Aorta (tissue), 5 donors: ENCODE measurements at places on chromosomes 4 and X. TPM values are rescaled to one million over a fixed set of nuclear protein-coding genes. Genes with fewer than 3 reads are reported as not detected.

DNA sequence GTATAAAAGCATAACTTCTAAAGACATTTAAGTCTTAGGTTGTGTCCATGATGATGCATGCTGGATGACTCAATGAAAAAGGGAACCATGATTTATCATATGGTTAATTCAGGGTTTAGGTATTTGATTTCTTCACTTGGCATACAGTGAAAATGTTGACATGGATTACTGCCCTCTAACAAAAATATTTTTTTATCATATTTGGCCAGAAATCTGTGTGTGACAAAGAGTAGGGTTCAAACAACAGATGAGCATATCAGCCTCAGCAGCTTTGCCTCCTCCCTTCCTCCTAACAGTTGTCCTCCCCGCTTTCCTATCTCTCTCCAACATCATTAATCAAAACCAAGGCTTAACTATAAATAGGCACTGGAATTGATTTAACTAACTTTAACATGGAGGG is 46.3 kb downstream of the ARHGAP6 start:
- H3K36me3 ChIP-seq: no peaks in the 10 kb centered on the region
- no peak overlapping the region for H3K27ac ChIP-seq
- no peak for DNase-seq
- no peak overlapping the region for H3K4me3 ChIP-seq

DNA sequence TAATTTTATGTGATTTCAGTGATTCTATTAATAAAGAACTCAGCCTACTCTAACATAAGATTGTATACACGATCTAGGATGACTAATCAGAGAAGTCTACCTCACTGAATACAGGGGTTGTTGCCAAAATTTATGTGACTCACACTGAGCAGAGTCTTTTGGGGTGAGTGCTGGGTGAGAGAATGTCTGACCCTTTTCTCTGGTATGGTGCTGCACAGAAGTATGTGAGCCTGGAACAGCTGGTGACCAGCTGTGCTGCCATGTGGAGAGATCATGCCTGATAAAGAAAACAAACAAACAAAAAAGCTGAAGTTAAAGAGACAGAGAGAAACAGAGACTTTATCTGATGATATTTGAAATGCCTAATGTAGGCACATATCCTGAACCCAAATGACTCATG is 618.1 kb upstream of the GRIA3 start:
- no peak overlapping the region for H3K27ac ChIP-seq
- DNase-seq: peak; percentile 47
- no peak overlapping the region for H3K4me3 ChIP-seq
- H3K4me1 ChIP-seq: no peaks in the 10 kb centered on the region
- no peaks in the 10 kb centered on the region for H3K27me3 ChIP-seq
- H3K36me3 ChIP-seq: no peaks in the 10 kb centered on the region

TNMD gene
- total RNA-seq: 0.36 TPM

- no peak overlapping the region for H3K27ac ChIP-seq
- no peaks in the 10 kb centered on the region for H3K4me1 ChIP-seq
- no peak overlapping the region for H3K4me3 ChIP-seq
- no peak for DNase-seq
- no peaks in the 10 kb centered on the region for H3K27me3 ChIP-seq
Measured at GRCh38 chr4:48570646-48571220, 80.7 kb downstream of the ZAR1 start.

GRCh38 chr4:15888515-15888914 is 50.0 kb downstream of the FGFBP1 start:
- H3K27ac ChIP-seq: no peak overlapping the region
- no peak for DNase-seq
- H3K4me3 ChIP-seq: no peak overlapping the region
- no peaks in the 10 kb centered on the region for H3K27me3 ChIP-seq

GRCh38 chrX:14779580-14779979 is 93.3 kb downstream of the FANCB start:
- no peak overlapping the region for H3K4me3 ChIP-seq
- no peaks in the 10 kb centered on the region for H3K27me3 ChIP-seq
- H3K4me1 ChIP-seq: no peaks in the 10 kb centered on the region
- DNase-seq: no peak
- H3K27ac ChIP-seq: no peak overlapping the region

NWD2 gene
- not detected for total RNA-seq

DNA sequence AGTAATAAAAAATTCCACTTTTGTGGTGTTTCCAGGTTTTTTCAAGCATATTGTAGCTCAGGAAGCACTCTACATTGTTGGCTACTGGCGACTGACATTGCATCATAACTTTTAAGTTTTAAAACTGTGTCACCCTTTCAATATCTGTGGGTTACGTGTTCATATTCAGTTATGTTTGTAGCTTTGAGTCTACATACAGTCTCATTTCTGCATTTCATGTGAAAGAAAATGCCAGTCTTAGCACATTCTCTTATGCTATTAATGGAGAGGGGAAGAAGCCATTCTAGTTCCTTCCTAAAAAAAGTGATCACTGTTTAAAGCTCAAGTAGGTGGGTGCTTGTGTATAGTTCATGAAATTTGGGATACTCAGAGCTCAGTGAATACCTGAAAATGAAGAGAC is 38.1 kb downstream of the DIAPH2 start:
- no peaks in the 10 kb centered on the region for H3K36me3 ChIP-seq
- no peaks in the 10 kb centered on the region for H3K4me1 ChIP-seq
- no peaks in the 10 kb centered on the region for H3K27me3 ChIP-seq
- H3K27ac ChIP-seq: no peak overlapping the region
- no peak overlapping the region for H3K4me3 ChIP-seq

GRCh38 chrX:135923353-135923752 is 29.8 kb downstream of the SAGE1 start:
- H3K4me1 ChIP-seq: no peaks in the 10 kb centered on the region
- no peak for DNase-seq
- H3K27me3 ChIP-seq: no peaks in the 10 kb centered on the region
- no peaks in the 10 kb centered on the region for H3K36me3 ChIP-seq
- no peak overlapping the region for H3K27ac ChIP-seq
- H3K4me3 ChIP-seq: no peak overlapping the region

DTHD1 gene
- total RNA-seq: 0.58 TPM

- DNase-seq: no peak
- H3K4me3 ChIP-seq: no peak overlapping the region
- no peak overlapping the region for H3K27ac ChIP-seq
- no peaks in the 10 kb centered on the region for H3K27me3 ChIP-seq
- H3K4me1 ChIP-seq: no peaks in the 10 kb centered on the region
- no peaks in the 10 kb centered on the region for H3K36me3 ChIP-seq
Measured at GRCh38 chr4:180665994-180666824, 1577.0 kb upstream of the TENM3 start.

SSX1 gene
- not detected for total RNA-seq

DNA sequence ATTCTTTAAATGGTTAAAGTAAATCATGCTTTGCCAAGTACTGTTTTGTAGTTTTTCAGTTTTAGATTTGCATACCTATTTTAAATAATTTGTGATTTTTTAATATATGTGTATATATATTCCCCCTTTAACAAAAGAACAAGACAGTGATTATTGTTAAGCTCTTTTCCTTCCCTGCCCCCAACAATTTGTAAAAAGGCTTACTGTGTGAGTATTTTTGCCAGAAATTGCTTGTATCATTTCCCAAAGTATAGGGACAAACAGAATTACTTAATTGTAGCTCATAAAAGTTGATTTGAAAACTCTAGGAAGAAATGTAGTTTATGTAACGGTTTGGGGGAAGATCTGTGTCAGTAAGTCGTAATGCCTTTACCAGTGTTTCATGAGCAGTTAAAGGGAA is 19.0 kb downstream of the CPEB2 start:
- H3K36me3 ChIP-seq: no peaks in the 10 kb centered on the region
- H3K27ac ChIP-seq: no peak overlapping the region
- no peak for DNase-seq
- H3K4me1 ChIP-seq: peaks cover 7% of the 10 kb centered on the region
- no peaks in the 10 kb centered on the region for H3K27me3 ChIP-seq

DNA sequence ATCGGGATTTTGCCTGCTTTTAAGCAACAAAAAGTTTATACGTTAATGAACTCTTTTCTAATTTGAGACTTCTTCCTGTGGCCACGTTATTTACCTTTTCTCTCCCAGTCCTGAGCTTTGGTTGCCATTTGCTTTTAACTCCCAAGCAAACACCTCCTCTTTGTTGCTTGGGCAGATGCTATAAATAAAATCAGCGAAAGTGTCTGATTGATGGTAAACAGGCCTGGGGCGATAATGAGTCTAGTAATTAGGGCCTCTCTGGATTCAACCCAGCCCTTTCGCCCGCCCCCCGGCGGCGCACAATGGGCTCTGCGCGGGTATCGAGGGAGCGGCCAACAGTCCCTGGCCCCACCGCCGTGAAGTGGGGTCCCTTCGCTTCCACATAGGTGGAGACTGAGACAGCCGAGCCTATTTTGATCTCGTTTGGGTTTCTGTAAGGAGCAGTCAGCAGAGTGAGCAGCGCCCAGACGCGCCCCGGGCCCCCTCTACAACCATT is 790 bp downstream of the CLGN start:
- no peaks in the 10 kb centered on the region for H3K27me3 ChIP-seq
- H3K27ac ChIP-seq: no peak overlapping the region
- H3K4me3 ChIP-seq: no peak overlapping the region
- no peak for DNase-seq

DNA sequence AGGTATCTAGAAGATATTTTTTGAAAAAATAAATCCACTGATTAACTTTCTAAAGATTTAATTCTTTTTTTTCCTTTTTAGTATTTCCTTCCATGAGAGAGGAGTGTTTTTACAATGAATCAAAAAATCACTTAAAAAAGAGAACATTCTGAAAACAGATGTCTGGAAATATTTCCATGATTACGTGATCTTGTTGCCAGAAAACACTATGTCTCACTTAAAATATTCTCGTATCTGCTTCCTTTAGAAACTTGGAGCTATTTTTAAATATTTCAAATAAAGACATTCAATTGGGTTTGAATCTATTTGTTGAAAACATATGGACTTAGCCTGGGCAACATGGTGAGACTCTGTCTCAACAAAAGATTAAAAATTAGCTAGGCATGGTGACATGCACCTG is 232.8 kb upstream of the RASGEF1B start:
- H3K4me1 ChIP-seq: peaks cover 2% of the 10 kb centered on the region
- no peak for DNase-seq
- no peak overlapping the region for H3K4me3 ChIP-seq
- H3K36me3 ChIP-seq: no peaks in the 10 kb centered on the region
- no peak overlapping the region for H3K27ac ChIP-seq

GRCh38 chrX:124217304-124218251 is 114.9 kb upstream of the TEX13D start:
- no peaks in the 10 kb centered on the region for H3K36me3 ChIP-seq
- H3K27me3 ChIP-seq: no peaks in the 10 kb centered on the region
- DNase-seq: no peak
- H3K27ac ChIP-seq: no peak overlapping the region
- H3K4me1 ChIP-seq: no peaks in the 10 kb centered on the region

GRCh38 chrX:12814420-12814819 is 23.2 kb downstream of the PRPS2 start:
- H3K27me3 ChIP-seq: no peaks in the 10 kb centered on the region
- no peaks in the 10 kb centered on the region for H3K36me3 ChIP-seq

GRCh38 chrX:144715337-144715736 is 532.0 kb upstream of the SPANXN1 start:
- H3K36me3 ChIP-seq: no peaks in the 10 kb centered on the region
- H3K27me3 ChIP-seq: no peaks in the 10 kb centered on the region
- no peak overlapping the region for H3K27ac ChIP-seq
- H3K4me3 ChIP-seq: no peak overlapping the region

DNA sequence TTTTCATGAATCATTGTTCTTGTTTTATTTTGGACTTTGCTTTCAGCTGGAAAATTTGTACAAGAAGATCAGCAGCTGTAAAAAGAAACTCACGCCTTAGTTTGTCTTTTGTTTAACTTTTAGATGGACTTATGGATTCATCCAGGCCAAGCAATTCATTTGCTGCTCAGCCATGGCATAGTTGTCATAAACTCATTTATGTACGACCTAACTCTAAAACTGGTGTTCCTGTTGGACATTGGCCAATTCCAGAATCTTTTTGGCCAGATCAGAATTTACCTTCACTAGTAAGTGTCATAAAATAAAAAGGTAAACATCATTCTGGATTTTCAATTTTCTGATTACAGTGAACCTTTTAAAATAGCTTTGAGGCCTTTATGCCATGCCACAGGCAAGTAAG is 29.1 kb downstream of the INTS6L start:
- no peak for DNase-seq
- H3K36me3 ChIP-seq: no peaks in the 10 kb centered on the region
- H3K27me3 ChIP-seq: no peaks in the 10 kb centered on the region

GRCh38 chrX:45009371-45010000 is 136.5 kb downstream of the KDM6A start:
- H3K4me3 ChIP-seq: no peak overlapping the region
- H3K27me3 ChIP-seq: no peaks in the 10 kb centered on the region
- no peak for DNase-seq
- no peak overlapping the region for H3K27ac ChIP-seq
- no peaks in the 10 kb centered on the region for H3K36me3 ChIP-seq

DNA sequence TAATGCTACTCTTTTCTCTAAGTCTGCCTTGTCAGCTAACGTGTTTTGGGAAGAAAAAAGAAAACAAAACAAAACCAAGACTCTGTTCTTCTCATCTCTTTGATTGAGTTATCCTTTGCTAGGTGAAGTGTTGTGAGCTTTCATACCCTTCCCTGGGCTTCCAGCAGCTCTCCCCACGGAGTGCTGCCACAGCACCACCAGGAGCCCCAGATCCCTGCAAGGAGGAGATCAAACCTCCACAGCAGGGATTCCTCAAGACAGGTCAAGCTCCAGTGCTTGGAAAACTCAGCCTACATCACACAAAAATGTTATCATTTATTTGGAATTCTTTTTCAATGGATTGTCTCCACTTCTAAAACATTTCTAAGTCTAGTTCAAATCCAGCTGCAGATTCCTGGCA is 1981.9 kb upstream of the TENM3 start:
- no peak overlapping the region for H3K4me3 ChIP-seq
- H3K36me3 ChIP-seq: no peaks in the 10 kb centered on the region

GRCh38 chr4:72319601-72320021 is 249.4 kb downstream of the ADAMTS3 start:
- no peak overlapping the region for H3K4me3 ChIP-seq
- DNase-seq: no peak
- no peaks in the 10 kb centered on the region for H3K4me1 ChIP-seq
- H3K36me3 ChIP-seq: no peaks in the 10 kb centered on the region
- H3K27me3 ChIP-seq: no peaks in the 10 kb centered on the region
- no peak overlapping the region for H3K27ac ChIP-seq

HMX1 gene
- total RNA-seq: not detected

DNA sequence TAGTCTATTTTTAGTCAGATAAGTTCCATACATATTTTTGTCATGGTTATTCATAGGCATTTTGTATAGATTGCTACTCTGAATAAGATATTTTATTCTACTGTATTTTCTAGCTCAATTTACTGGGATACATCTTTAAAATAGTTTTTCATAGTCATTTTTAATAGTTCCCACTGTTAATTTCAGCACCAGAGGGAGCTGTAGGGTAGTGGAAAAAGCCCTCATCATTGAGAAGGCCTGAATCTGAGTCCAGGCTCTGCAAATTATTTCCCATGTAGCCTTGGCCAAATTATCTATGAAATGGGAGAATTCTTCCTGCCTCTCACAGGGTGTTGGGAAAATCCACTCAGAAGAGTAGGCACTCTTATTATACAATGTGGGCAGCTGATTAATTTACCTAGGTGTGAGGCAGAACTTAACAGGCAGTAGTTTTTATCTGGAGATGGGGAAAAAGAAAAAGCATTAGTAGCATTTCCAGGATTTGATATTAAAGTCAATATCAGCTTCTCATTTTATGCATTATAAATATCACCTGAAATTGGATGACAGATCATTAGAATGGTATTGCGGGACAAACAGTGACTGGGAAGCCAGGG is 102.9 kb upstream of the PAQR3 start:
- no peak for DNase-seq
- H3K4me3 ChIP-seq: no peak overlapping the region
- no peaks in the 10 kb centered on the region for H3K36me3 ChIP-seq
- no peaks in the 10 kb centered on the region for H3K4me1 ChIP-seq
- H3K27ac ChIP-seq: no peak overlapping the region
